Islet precursor cell (in vitro differentiated cells): ENCODE measurements at places on chromosomes 7 and 10.

DNA sequence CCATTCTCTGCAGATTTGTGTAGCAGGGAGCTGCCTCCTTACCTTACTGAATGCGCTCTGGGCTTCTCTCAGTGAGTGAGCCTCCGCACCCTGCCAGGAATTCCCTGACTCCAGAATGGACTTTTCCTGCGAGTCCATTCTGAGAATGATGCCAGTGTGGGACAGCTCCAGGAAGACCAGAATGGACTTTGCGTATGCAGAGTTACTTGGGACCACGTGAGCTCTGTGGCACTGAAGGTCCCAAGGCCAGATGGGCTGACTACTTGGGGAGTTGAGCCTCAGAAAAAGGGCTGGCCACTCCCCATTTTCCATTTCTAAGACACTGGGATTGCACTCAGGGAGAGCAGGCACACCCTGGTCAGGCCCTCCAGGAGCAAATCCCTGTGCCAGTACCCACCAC is 324.7 kb upstream of the ZMIZ1 start:
- no peak for DNase-seq

DNA sequence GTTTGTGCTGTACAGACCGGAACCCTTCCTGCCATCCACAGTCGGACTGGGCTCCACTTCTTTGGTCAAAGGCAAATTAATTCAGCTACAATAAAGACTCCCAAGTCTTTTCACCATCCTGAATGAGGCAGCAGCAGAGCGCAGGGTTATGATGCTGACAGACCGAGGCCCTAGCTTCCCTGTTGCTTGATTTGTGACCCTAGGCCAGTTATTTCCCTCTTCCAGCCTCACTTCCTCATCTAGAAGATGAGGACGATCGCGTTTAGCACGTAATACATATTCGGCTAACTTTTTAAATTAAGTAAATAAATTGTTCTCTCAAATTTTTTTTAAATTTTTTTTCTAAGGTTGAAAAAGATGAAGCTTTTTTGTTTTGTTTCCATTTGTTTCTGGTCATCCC is 18.1 kb downstream of the ADRB1 start:
- no peak for DNase-seq

GRCh38 chr7:136940917-136941316 is 72.5 kb downstream of the CHRM2 start:
- DNase-seq = no peak

GRCh38 chr10:129365767-129366402 is 101.2 kb upstream of the MGMT start:
- DNase-seq = no peak

DNA sequence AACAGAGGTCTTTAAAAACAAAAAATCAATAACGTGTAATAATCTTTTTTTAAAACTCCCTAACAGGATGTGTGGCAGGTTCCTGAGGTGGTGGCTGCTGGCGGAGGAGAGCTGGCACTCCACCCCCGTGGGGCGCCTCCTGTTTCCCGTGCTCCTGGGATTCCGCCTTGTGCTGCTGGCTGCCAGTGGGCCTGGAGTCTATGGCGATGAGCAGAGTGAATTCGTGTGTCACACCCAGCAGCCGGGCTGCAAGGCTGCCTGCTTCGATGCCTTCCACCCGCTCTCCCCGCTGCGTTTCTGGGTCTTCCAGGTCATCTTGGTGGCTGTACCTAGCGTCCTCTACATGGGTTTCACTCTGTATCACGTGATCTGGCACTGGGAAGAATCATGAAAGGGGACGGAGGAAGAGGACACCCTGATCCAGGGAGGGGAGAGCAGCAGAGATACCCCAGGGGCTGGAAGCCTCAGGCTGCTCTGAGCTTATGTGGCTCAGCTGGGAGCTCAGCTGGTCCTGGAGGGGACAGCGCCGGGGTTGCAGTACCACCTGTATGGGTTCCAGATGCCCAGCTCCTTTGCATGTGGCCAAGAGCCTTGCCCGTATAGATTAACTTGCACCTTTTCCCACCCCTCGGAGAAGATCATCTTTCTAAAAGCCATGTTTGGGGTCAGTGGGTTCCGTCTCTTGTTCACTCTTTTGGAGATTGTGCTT is 16.7 kb upstream of the AZGP1 start:
- DNase-seq = no peak

DNA sequence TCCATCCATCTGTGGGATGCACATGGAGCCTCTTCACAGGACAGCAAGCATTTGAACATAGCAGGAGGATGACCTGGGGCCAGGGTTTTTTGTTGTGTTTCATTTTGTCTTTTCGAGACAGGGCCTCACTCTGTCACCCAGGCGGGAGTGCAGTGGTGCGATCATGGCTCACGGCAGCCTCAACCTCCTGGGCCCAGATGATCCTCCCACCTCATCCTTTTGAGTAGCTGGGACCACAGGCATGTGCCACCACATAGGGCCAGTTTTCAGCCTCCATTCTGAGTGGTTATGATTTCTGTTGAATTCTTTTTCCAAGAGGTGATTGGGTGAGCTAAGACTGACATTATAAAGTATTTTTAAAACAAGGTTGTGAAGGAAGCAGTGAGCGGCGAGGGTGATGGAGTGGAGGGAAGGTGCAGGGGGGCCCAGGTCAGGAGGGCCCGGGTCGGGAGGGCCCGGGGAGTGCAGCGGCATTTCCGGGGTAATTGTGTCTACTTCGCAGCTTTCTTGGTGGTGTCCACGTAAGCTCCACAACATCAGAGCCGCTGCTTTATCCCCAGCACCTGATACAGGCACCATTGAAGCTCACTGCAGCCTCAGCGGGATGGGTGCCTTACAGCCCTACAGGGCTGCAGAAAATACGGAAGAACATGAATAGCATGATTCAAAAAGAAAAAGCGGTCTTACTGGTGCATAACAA is 12.0 kb upstream of the LARP4B start:
- DNase-seq = no peak

- DNase-seq = no peak
Observed at GRCh38 chr7:16615228-16615627, 30.3 kb downstream of the ANKMY2 start.

DNA sequence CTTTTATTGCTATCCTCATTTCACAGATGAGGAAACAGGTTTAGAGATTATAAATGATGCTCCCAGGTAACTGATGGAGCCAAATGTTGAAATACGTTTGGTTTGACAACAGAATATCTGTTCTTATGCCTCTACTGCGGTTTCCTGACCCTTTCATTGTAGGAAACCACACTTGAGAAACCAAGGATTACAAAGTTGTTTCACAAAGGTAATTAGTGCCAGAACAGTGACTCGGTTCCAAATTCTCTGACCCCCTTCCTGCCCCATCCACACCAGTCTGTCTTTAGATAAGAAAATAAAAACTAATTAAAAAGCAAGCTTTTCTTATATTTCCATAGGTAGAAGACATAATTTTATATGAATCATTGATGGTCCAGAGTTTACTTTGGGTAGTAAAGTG is 393.7 kb upstream of the MBL2 start:
- no peak for DNase-seq

DNA sequence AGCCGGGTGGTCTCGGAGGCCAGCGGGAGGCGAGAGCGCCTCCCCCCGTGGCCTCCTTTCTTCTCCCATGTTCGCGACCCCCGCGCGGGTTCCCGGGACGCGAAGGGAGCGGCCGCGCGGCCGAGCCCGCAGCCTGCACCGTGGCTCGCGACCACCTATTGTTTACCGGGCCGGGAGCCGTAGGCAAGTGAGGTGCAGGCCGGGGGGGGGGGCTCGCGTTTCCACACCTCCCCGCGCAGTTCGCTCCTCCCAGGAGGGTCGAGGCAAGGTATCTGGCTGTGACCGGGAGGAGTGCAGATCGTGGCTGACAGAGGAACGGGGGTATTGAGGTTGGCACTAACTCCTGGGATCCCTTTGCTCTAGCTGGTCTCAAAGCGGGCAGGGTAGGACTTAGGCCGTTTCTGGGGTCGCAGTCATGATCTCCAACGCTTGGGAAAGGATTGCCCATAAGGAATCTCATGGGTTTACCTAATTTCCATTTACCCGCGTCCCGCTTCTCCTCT is 734 bp downstream of the PTPN12 start:
- DNase-seq = peak; percentile 73

DNA sequence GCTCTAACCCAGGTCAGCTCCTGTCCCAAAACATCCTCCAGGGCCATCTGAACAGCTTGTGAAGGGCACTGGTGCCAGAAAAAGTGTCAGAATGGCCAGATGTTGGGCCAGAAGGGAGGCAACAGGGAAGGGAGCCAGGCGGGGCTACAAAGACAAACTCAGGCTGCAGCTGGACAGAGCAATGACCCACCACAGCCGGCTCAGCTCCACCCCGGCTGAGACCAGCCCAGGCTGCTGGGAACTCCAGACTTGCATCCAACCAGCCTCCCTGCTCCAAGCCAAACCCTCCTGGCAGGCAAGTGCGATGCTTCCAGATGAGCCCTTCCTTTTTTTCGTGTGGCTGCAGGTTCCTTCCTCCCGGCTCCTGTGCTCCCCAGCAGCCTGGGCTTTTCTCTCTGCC is 466.9 kb downstream of the PTPRN2 start:
- DNase-seq = no peak

- no peak for DNase-seq
Observed at GRCh38 chr10:122567056-122567660, 6.6 kb downstream of the DMBT1 start.

DNA sequence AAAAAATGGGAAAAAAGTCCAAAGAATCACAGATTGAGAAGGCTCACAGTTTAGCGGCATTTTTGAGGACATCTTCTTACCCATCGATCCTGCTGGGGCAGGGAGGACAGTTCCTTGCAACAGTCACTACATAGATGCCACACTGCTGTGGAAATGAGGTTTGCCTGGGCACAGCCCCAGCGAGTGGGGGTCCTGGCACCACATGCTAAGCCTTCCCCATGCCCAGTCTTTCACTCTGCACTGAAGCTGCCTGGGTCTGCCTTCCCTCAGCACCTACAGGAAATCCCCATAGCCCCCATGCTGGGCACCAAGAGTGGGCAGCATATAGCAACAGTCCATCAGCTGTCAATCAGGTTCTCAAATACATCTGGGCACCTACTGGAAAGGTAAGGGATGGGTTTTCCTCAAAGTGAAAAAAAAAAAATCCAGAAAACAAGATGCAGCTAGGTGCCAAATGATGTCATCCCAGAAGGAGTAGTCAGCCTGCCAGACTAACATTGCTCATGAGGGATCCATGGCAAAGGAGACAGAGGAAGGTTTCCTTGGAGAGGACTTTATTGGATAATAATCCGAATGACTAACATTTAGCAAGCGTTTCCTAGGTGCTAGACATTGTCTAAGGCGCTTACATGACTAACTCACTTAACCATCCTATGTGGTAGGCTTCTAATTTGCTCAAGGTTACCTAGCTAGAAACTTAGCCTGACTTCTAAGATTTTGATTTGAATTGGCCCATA is 125.7 kb upstream of the CXCL12 start:
- no peak for DNase-seq

GRCh38 chr7:43193893-43194292 is 81.4 kb downstream of the HECW1 start:
- no peak for DNase-seq

- no peak for DNase-seq
Observed at GRCh38 chr7:29319719-29320521, 125.3 kb downstream of the CHN2 start.

GRCh38 chr7:157885140-157885539 is 548.3 kb downstream of the DNAJB6 start:
- DNase-seq = no peak

DNA sequence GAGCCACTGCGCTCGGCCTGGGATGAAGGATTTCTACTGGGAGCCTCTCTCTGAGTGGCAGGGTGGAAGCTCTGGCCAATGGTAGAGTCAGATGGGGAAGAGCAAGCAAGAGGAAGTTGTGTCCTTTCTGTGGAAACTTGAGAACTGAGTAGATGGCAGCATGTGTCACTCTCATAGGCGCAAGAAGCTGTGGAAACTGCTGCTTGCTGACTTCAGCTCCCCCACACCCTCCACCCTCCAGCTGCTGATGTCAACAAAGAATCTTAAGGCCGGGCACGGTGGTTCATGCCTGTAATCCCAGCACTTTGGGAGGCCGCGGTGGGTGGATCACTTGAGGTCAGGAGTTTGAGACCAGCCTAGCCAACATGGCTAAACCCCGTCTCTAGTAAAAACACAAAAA is 39.8 kb upstream of the SRGN start:
- DNase-seq = no peak

GRCh38 chr10:2980791-2981360 is 86.5 kb upstream of the PFKP start:
- DNase-seq = peak; percentile 81

DNA sequence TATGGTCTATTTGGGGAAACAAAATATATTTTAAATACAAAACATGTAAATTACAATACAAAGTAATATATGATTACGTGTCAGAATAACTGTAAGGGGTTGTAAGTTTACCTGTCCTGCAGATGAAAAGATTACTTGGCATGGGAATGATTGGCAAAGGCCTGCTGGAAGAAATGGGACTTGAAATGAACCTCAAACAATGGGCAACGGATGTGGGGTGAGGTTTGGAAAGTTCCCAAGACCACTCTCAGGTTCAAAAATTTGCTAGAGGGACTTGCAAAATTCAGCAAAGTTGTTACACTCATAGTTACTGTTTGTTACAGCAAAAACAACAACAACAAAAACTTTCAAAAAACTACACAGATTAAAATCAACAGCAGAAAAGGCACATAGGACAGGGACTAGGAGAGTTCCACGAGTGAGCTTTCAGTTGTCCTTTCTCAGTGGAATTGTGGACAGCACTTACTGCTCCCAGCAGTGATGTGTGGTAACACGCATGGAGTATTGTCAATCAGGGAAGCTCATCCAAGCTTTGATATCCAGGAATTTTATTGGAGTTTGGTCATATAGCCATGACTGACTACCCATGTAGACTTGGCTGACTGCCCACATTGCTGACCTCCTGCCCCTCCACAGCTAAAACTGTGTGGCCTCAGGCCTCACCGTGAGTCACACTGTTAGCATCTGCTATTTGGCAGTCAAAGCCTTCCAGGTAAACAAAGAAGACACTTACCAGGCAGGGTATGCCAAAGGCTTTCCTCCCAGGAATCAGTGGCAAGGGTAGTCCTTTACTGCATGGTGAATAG is 43.8 kb downstream of the EXOC6 start:
- DNase-seq = peak; percentile 98

- no peak for DNase-seq
Observed at GRCh38 chr10:74174521-74174920, 23.5 kb downstream of the ADK start.

GRCh38 chr7:28981161-28981465 is 23.0 kb upstream of the TRIL start:
- peak; percentile 16 for DNase-seq

DNA sequence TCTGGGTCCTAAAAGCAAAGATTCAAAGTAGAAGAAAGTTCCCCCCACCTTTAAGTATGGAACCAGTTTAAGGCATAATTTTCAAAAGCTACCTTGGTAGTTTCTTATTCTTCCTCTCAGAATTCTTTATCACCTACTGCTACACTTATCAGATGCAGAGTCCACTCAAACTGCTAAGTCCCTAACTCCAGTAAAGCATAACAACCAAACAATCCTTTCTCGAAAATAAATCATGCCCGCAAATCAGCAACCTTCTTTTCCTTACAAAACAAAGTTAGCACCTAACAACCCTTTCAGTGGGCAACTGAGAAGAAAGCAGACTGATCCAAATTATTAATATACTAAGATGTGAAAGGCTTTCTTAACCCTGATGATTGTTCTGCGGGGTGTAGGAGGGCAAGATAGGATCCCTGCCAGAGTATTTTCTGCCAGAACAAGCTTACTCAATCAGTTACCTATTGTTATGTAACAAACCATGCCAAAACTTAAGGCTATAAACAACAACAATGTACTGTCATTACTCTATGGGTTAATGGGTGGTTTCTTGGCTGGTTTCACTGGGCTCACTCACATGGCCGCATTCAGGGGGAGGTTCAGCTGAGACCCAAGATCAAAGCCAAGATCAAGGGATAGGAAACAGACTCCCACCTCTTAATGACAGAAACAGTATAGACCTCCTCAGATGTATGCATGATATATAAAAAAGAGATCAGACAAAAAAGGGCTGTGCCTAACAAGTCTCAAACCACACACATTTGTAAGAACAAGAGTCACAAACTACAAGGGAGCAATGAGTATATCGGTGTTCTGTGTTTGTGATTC is 42.0 kb downstream of the CCDC6 start:
- no peak for DNase-seq
